RWPE2 (cell line): ENCODE measurements at places on chromosomes 5 and 9.

DNA sequence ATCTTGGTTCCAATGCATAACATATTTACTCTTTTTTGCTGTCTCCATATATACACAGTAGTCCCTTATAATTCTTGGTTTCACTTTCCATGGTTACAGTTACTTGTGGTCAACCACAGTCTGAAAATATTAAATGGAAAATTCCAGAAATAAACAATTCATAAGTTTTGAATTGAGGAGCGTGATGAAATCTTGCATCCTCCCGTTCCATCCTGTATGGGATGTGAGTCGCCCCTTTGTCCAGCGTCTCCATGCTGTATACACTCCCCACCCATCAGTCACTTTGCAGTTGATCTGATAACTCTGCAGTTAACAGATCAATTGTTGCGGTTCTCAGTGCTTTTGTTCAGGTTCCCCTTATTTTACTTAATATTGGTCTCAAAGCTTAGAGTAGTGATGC lies 11.5 kb upstream of the FAF2 start:
- DNase-seq = no peak

GRCh38 chr5:36160617-36161016 lies 8.7 kb downstream of the SKP2 start:
- DNase-seq = no peak

DNA sequence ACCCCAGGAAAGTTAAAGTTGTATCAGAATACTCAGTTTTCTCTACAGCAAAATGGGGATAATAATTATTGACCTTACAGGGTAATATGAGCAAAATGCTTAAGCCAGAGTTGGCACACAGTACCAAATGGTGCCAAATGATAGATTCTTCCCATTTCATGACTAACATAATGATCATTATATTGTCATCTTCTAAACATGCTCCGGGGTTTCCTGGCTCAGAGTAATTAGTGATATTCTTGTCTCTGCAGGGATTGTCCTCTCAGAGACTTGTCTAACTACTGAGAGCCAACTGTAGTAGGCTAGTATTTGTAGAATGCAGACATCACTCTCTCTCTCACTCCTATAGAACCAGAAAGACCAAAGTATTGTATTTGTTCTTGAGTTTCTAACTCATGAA lies 25.2 kb upstream of the PPP2R2B start:
- no peak for DNase-seq

DNA sequence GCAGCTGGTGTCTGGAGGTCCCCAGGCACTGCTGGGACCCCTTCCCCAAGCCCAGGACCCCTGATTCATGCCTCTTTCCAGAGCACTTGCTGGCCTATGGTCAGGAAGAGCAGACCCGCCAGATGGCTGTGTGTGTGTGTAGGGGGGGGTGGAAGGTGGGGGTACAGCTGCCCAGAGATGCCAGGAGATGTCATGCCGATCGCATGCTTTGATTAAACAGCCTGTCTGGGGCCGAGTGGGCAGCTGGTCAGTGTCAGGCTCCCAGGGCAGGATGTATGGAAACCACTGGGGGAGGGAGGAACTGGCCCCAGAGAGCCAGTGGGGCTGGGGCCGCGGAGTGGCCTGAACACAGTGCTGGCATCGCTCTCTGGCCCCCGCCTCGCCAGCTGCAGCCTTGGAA lies 23.7 kb downstream of the RXRA start:
- no peak for DNase-seq

DNA sequence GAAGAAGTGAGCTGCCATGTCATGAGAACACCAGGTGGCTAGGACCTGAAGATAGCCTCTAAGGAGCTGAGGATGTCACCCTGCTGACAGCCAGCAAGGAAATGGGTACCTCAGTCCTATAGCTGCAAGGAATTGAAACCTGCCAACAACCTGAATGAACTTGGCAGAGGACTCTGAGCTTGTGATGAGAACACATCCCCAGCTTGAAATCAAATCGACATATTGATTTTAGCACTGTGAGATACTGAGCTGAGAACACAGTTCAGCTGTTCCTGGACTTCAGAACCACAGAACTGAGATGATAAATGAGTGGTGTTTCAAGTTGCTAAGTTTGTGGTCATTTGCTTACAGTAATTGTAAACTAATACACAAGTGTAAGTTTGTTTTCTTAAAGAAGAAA lies 5.5 kb upstream of the RASEF start:
- DNase-seq = no peak

DNA sequence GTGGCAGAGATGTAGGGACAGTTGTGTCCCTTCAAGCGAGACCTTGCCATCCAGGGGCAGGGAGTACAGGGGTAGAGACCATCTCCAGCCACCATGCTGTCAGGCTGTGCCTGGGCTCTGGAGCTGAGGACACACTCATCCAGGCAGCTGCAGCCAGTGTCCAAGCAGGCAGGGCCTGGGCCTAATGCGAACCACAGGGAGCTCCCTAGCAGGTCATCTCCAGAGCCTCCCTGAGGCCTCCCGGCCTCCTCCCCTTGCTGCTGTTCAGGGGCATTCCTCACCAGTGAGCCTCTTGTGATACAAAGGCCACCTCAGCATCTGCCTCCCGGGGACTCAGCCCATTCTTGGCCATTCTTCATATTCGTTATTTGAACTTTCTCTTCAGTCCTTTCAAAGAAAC lies 35.0 kb downstream of the TPPP start:
- DNase-seq = no peak

DNA sequence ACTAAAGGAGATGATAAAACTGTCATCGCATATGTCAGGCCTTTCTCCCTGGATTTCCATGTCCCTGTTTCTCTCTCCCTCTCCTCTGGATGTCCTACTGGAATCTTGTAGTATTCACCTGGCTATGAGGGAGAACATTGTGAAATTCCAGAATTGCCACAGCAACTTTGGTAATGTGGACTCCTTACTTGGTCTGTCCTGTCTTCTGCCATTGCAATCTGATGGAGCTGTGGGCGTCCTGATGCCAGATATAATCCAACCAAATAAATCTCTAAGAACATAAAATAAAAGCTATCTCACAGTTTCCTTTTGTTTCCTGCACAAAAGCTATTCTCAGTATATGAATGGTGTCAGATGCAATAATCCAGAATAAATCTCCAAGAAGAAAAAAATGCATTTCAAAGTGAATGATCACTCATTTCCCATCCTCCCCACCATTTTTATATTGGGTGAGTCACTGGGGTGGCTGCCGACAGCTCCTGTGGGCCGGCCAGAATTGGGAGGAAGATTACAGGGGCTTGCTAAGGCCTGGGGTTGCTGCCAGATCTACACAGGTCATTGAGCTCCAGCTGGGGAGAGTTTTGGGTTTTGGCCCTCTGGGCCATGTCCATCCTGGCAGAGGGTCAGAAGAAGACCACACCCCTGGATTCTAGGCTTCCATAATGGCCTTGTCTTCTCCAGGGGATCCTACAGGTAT lies 160.7 kb upstream of the PITX1 start:
- DNase-seq = no peak

GRCh38 chr5:153542536-153542935 lies 52.1 kb downstream of the GRIA1 start:
- DNase-seq = no peak

- DNase-seq = no peak
These were observed 28.2 kb downstream of the NR6A1 start for GRCh38 chr9:124742940-124743339.

- no peak for DNase-seq
These were observed 19.4 kb downstream of the FXN start for GRCh38 chr9:69054989-69055388.

- DNase-seq = no peak
These were observed 5.6 kb upstream of the NR5A1 start for GRCh38 chr9:124512806-124513204.

DNA sequence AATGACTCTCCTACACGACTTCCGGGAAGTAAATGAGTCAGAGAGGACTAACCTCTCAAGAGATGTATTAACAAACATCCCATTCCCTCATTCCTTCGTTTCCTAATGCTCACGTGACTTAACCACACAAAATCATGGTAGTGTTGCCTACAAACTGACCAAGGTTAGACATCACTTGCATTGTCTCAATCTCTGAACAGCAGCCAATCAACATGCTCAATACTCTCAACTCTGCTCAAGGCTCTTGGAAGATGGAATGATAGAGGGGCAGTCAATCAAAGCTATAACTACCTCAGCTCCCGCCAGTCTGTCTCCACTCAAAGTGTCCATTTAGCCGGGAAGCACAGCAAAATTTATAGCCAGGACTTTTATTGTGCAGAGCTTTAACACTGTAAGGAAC lies 143.8 kb upstream of the PIK3R1 start:
- no peak for DNase-seq

- no peak for DNase-seq
These were observed 1.5 kb upstream of the PTPRD start for GRCh38 chr9:10614196-10614800.

DNA sequence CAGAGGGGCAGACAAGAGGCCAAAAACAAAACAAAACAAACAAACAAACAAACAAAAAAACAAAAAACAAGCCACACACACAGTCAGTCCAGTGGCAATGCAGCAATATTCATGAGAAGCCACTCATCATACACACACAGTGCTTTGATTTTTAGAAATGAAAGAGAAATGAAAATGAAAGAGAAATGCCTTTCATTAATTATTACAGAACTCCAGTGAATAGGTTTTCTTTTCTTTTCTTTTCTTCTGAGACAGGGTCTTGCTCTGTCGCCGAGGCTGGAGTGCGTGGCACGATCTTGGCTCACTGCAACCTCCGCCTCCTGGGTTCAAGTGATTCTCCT lies 36.9 kb downstream of the SPRY4 start:
- DNase-seq = no peak

DNA sequence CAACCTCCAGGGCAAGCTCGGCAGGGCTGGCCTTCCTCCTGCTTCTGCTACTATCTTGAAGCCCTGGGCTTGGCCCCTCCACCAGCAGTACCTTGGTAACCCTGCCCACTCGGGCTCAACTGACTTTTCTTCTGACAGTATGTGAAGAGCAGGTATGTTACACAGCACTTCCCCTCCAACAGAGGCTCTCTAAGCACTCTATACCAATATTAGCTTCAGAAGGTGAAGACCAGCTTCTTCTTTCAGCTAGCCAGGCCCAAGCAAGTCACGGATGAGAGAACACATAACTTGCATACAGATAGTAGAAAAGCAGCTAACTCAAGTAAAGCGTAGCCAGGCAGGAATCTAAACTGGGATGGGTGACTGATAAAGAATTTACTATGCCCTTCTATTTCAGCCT lies 64.3 kb downstream of the FEM1C start:
- no peak for DNase-seq

DNA sequence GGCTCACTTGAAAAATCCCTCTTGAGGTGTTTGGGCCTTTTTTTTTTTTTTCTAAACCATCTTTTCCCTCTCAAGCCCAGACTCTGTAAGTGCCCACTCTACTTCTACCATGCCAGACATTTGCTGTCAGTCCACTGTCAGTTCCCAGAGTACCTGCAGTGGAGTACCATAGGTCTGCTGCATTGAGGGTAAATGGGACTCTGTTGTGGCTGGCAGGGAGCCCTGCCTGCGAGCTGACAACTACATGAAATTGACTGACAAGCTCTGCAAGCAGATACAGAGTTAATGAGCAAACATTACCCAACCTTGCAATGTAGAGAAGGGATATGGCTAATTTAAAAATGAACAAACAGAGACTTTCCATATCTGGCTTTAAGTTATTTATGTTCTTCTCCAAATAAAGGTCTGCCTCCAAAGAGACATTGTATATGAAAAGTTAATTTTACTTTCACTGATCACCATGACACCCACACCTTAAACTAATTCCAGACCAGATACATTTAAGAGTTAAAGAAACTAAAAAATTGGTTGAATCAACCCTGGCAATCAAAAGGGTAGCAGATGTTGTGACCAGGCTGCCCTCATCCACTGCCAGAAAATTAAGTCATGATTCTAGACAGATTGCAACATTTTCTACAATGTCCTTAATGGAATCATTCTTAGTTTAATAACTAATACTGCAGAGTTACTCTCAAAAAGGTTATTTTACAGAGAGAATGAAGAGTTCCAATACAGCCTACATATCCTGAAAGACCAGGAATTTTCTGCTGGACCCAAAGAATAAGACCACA lies 100.4 kb upstream of the PAM start:
- no peak for DNase-seq

GRCh38 chr5:38071831-38072694 lies 186.3 kb upstream of the EGFLAM start:
- no peak for DNase-seq

- DNase-seq = no peak
These were observed 37.8 kb downstream of the SCGB3A1 start for GRCh38 chr5:180553530-180553929.

DNA sequence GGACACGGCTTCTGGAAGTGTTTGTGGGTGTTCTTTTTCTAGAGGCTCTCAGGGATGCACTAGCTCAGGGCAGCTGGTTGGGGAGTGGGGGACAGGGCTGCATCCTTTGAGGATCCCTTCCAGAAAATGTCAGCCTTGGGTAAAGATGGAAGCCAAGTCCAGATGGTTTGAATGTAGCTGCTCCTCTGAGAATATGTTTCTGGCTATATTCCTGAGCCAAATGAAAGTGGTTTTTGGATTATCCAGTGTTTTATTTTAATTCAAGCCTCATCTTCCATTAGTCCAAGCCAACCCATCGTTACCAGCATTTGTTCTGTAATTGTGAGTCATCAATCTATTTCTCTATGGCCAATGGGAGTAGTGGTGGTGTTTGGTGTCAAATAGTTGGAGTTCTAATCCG lies 70.4 kb downstream of the SPRY4 start:
- DNase-seq = no peak

GRCh38 chr9:131259916-131260597 lies 16.3 kb downstream of the FAM78A start:
- no peak for DNase-seq

DNA sequence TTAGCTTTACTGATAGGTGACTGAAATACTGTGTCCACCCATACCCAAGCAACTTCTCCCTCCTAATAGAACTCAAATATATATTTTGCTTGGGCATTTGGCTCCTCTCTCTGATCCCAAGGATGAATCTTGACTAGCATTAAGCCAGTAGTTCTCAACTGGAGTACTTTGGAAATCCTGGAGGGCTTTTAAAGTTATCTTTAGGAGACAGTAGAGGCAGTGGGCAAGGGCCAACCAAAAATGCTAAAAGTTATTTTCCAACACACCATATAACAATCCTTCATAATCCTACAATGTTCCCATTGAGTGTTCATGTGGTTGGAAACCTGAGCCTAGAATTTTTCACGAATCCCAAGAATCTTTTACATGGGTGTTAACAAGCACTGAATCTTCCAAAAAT lies 11.1 kb upstream of the ETF1 start:
- no peak for DNase-seq

- DNase-seq = no peak
These were observed 94.6 kb upstream of the RASGRF2 start for GRCh38 chr5:80865551-80865950.
